Memory B cell (primary cell): ENCODE measurements at places on chromosomes 5 and 9.

DNA sequence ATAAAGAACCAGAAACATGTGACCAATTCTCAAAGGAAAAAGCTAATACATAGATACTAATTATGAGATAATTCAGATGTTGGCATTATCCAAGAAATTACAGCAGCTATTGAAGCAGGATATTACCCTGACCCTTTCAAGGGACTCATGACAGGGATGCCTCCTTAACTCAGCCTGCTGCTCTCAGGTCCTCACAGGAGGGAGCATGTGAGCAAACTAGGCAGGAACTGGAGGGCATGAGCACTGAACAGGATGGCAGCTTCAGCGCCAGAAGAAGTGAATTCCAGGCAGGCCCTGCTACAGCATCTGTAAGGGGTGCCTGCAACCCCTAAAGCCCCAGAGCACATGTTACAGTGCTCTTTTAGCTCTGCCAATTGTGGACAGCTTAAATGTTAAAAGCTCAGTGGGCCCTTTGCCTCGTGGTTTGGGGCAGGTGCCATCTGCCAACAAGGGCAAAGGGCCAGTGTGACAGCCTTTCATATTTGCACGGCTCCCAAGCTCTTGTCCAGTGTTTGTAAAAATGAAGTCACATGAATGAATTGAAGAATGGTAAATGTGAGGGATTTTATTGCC, 464.7 kb upstream of the COX7C start:
- no peak for DNase-seq

GRCh38 chr5:88660947-88661805, 221.8 kb downstream of the MEF2C start:
- no peak for DNase-seq

DNA sequence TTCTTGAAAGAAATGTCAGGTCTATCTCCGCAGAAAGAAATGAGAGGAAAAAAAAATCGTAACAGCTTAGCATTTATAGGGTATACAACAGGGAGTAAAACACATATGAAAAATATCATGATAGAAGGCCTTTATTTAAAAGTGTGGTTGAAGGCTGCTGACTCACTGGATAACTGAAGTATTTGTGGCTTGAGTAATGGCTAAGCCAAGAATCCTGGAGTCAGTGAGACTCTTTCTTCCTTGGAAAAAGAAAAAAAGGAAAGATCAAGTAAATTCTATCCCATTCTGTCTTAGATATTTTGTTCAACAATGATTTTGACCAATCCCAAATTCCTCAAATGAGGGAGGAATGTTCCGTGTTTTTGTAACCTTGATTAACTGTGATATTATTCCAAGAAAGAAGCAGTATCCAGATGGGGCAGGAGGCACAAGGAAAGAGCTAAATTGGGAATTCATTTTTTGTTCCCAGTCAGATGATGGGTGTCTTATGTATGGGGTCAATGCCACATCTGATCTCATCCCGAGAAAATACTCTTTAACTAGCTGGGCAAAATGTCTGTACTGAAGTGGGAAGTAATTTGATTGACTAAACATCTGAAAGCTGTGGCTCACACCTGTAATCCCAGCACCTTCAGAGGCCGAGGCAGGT, 64.3 kb upstream of the MYO10 start:
- no peak for DNase-seq

DNA sequence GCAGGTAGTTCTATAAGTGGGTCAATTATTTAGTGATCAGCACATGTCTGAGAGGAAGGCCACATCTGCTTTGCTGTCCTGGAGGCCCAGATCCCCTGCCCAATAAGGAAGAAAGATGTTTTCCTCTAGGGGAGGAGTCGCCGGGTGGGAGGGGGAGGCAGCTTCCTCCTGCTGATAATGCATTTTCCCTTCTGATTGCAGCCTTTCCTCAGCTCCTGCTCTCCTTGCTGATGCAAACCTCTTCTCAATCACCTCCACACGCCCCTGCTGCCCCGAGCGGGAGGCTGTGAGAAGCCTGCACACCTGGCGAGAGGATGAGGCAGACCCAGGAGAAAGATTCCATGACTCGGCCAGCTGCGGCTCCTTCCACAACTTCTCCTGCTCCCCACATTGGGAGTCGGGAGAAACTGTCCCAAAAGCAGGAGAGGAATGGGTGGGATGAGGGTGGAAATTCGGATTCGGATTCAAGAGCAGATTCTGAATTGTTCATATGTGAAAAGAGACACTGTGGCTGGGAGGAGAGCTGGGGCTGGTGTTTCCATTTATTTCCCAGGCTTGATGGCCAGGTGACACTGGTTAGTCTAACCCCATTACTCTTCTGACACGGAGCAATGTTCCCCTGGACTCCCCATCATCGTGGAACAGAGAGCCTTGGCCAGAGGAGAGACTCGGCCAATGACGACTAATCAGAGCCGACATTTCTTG, 6.8 kb upstream of the NTNG2 start:
- no peak for DNase-seq

DNA sequence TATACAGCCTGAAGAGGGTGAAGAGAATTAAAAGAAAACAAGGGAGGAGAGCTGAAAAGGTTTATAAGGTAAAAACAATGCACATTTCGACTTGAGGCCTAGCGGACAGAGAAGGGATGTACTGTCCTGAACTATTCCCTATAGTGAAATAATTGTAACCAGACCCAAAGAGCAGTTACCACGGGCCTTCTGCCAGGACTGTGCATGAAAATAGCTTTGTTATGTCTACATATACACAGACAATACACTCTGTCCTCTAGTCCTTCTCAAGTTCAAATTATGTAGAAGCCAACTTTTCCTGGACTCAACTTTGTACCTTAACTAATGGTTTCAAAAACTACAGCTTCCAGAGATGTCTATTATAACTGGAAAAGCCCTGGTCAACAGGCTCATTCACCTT, 223.7 kb downstream of the PCSK5 start:
- DNase-seq = no peak

DNA sequence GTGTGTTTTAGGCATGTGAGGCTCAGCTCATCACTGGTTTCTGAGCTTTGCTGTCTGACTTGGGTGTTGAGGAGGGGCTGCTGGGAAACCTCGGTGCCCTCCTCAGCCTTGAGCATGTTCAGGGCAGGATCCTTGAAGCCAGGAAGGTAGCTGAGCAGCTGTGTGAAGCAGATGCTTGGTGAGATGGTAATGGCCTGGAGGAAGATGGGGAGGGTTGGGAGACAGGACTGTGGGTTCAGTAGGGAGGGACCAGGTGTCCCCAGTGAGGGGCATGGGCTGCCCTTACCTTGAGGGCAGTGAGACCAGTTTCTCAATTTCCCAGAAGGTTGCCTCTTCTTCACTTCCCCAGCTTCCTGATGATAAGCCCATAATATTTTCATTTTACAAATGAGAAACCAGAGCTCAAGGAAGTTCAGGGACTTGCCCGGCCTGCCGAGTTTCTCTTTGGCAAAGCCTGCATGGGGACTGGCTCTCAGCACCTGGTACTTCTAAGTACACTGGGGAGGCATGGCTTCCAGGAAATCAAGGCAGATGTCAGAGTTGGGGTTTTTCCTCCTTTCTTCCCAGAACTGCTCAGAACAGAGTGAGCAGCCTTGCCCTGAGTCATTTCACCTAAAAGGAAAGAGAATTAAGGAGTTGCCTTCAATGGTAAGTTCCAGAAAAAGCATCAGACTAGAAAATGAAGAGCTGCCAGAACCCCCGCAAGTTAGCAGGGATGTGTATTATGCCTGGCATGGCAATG, 225.7 kb downstream of the MAST4 start:
- DNase-seq = no peak

- DNase-seq = no peak
Observed at GRCh38 chr9:37443566-37443965, 21.1 kb downstream of the GRHPR start.

GRCh38 chr9:109190151-109190550, 23.1 kb upstream of the FRRS1L start:
- DNase-seq = no peak

DNA sequence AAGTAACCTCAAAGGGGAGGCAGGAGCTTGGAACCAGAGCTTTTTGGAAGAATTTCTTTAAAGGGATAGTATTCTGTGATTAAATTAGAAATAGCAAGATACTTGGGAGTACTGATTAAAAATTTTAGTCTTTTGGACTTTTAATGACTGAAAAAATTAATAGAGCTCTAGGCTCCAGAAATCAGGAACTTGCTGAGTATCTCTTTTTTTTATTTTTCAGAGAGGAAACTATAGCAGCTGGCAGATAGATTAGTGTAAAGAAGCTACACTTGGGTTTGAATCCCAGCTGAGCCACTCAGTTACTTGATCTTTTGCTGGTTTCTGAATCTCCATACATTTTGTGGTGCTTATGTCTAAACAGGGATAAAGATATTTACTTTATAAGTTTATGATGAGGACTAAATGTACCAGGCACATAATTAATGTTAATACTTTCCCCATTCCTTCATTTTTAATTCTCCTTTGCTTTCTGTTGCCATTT, 94.2 kb upstream of the TNC start:
- DNase-seq = no peak

DNA sequence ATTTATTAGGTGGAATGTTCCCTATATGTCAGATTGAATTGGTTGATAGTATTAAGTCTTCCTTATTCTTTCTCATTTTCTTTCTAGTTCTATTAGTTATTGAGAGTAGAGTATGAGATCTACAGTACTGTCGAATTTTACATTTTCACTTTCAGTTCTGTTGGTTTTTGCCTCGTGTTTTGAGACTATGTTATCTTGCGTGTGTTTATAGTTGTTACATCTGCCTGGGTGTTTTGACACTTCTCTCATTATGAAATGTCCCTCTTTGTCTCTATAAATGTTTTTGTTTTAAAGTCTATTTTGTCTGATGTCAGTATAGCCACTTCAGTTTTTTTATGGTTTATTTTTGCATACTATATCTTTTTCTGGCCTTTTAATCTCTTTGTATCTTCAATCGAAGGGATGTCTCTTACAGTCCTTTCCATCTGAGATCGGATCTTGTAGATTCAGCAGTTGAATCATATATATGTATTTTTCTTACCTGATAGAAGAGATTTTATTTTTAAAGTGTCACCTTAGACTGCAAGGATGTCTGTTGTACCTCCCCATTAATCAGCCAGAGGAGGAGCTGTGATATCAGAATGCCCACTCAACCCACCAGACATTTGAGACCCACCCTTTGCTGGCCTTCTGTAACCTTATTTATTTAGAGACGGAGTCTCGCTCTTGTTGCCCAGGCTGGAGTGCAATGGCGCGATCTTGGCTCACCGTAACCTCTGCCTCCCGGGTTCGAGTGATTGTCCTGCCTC, 20.7 kb downstream of the EHMT1 start:
- DNase-seq = no peak

GRCh38 chr9:110064803-110065202, 143.2 kb downstream of the C9orf152 start:
- DNase-seq = no peak

DNA sequence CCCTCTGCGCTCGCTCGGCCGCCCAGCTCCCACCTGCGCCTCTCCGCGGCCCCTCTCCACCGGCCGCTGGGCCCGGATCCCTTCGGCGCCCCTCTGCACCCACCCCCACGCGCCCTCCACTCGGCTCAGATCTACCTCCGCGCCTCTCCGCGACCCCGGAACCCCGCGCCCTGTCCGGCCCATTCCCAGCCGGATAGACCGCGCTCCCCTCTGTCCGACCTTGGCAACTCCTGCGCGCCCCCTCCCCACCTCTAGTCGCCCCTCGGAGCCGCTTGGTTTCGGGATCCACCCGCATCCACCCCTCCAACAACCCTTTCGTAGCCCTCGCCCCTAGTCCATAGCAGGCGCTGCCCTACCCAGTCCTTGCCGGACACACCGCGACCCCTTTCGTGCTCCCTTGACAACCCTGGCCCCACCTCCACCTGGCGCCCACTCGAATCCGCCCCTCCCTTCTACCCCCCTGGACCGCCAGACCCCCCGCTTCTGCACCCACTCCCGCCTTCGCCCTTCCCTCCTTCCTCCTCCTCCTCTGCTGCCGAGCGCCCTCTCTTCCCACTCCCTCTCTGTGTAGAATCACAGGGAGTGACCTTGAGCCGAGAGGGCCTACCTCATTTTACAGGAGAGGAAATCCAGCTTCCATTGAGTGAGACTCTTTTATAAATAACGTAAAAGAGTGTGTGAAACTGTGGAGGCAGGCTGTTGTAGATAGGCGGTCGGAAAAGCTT, 525 bp upstream of the AK3 start:
- no peak for DNase-seq

- no peak for DNase-seq
Observed at GRCh38 chr9:30140407-30140806, 2244.0 kb upstream of the ACO1 start.

DNA sequence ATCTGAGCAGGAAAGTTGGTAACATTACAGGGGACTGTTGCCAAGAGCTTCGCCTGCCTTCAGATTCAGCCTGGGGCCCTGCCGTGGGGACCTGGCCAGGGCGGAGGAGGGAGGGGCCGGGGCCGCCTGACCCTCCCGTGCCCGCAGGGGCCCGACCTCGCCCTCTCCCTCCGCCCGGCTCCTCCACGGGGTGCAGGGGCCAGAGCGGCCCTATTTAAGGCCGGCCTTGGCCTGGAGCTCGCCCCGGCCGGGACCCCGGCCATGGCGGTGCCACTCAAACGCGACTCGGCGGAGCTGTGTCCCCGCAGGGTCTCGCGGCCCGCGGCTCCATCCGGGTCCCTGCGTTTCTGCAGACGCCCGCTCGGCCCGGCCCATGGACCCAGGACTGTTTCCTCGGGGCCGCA, 757 bp downstream of the TMEM250 start:
- no peak for DNase-seq

- no peak for DNase-seq
Observed at GRCh38 chr9:120742951-120743416, 28.7 kb upstream of the MEGF9 start.

GRCh38 chr9:127136081-127136879, 13.8 kb upstream of the ANGPTL2 start:
- DNase-seq = no peak

DNA sequence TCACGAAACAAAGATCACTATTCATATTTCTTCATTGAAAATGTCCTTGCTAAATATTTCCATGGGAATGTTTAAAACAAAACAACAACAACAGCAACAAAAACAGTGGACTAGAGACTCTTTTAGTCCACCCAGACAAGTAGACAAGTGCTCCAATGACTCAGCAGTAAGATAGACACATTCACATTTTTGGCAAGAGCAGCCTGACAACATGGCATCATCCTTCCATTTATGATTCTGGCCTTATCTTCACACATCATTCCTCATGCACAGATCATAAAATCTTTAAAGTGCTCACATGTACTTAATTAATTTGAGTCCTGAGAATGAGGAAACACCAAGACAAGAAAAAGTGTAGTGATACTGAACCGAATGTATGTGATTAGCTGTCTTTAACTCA, 132.6 kb upstream of the PDE4D start:
- no peak for DNase-seq
